ENCODE measurements at places on chromosomes 16 and 17. TPM values are rescaled to one million over a fixed set of nuclear protein-coding genes. Genes with fewer than 3 reads are reported as not detected.

- DNase-seq: peak; percentile 90
These were observed 17.8 kb upstream of the NAGLU start for GRCh38 chr17:42518046-42518754.

- DNase-seq: no peak
These were observed 4.6 kb upstream of the PLK1 start for GRCh38 chr16:23673971-23674614.

DNA sequence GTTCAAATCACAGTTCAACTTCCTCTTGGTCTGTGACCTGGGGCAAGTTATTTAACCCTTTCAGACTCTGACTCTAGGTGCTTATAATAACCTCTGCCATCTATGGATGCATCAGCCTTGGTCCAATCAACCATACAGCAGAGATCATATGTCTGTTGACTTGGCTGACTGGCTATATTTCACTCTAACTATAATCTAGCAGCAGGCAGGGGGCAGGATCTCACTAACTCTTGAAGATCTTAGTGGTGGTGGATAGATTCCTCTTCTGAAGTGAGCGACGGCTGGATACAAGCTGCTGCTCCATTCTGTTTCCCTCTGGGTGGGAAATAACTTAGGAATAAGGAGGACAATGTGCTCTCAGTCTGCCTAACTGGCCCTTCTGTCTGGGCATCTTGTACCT lies 146.6 kb downstream of the SKAP1 start:
- DNase-seq: peak; percentile 61

GRCh38 chr16:49756775-49757558 lies 98.9 kb downstream of the ZNF423 start:
- no peak for DNase-seq

NF1 gene
- 7.8 TPM for polyA plus RNA-seq

DNA sequence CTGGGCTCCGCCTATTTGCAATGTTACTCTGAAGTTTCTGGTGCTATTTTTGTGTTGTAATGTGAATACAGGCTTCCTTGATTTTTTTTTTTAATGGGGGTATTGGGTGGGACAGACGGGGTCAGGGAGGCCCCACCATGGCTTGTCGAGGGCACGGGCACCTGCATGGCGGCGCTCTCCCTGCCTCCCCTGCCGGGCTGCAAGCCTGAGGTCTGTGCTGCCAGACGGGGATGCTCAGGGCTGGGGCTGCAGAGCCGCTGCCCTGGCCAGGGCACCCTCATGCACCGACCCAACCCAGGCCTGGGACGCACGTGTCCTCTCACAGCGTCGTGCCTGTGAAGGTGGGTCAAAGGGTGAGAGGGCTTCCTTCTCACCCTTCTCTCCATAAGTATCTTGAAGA lies 13.0 kb upstream of the ZFPM1 start:
- no peak for DNase-seq

- DNase-seq: no peak
These were observed 1.0 kb downstream of the TACO1 start for GRCh38 chr17:63601439-63602371.

DNA sequence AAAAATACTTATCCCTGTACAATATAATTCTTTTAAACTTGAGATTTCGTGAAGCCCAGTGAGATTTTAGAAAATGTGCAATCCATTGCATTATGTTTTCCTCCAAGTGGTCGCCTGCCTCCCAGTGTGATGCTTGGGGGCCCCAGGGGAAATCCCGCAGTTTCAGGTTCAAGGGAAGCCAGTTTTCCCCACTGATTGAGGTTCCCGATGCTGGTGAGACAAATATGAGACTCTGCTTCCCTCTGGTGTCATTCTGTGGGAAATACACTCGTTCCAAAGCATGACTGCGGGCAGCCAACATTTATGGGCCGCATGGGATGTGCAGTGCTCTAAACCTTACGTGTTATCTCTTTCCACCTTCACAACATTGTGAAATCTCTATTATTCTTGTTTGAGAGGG lies 200.8 kb downstream of the PRKCB start:
- DNase-seq: peak; percentile 53

DNA sequence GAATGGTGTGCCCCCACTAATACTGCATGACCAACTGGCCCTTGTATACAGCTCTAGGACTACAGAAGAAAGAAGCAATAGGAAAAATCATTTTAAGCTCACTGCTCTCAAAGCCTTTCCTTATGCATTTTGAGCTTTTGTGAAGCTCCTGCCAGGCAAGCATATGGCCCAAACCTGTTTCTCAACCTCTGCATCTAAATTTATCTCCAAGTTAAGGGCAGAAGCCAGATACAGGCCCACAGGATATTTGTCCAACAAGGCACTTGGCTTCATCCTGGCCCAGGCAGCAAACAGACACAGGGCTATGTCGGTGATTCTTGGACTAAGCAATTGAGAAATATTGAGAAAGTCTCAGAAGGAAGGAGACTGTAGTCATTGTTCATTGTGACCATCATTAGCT lies 43.9 kb downstream of the CCT6B start:
- no peak for DNase-seq

TMEM238L gene
- 3.2 TPM for polyA plus RNA-seq
